Cardiac fibroblast (primary cell): ENCODE measurements at places on chromosomes 6 and 20.

GRCh38 chr6:169141671-169142537 lies 111.7 kb downstream of the THBS2 start:
- DNase-seq, result peak; percentile 32

DNA sequence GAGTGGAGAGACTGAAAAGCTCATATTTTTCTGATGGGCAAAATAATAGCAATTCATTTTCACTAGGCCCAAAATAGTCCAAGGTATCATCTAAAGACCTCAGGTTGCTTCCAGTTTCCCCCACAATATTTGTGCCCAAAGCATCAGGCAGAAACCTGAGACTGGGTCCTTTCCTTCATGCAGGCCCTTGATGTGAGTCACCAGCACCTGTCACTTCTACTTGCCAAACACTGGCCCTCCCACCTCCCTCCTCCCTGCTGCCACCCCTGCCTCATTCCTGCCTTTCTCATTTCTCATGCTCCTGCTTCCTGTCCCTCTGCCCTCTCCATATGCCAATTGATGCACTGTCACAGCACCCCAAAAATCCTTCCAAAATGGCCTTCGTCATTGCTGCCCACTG lies 230.4 kb upstream of the CST7 start:
- DNase-seq, result no peak

DNA sequence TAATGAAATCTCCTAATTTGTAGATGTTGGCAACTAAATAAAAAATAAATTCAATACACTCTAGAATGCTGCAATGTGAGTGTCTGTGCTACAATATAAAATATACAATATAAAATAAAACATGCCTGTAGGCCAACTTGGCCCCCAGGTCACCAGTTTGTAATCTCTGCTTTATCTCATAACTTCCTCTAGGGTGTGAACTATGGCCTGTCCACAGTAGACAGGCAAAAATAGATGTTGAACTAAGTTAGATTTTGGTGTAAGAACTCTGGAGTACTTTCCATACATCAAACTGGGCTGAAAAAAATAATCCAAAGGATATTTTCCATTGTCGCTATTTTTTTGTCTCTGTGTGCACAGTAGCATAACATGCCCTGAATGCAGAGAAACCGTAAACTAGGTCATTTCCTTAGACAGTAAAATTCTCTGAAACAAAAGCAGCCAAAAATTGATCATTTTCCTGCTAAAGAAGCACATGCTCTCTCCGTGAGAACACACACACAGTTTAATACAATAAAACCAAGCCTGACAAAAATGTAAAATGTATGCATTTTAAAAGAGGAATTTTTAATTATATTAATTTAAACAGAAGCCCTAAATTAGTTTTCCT lies 98.5 kb upstream of the ZFP64 start:
- no peak for DNase-seq

DNA sequence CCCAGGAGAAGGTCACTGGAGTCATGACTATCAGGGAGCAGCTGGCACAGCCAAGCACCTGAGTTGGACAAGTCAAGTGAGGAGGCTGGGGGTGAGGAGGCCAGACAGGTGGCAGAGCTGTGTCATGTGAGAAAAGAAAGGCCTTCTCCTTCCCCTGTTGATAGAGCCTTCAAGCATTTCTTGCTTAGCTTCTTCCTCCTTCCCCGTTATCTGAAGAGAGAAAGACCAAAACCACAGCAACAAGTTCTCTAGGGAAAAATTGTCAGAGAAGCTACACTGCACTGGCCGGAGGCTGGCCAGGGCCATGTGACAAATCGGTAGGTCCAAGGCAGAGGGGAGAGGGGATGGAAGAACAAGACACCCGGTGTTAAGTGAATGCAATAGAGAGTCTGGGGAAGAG lies 202.1 kb upstream of the PRDM1 start:
- no peak for DNase-seq

DNA sequence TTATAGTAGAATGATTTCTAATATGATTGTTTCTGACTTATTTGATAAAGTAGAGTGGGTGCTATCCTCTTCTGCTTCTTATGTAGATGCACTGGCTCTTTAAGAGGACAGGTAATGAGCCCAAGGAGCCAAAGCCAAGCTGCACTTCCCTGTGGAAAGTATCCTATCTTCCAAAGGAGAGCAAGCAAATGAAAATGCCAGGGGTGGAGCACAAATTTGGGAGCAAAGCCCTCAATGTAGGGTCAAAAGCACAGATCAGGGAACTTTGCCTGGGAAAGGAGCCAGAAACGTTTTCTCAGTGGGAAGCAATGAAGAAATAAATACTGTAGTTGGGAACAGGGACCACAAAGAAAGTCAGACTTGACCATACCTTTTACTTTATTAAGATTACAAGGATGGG lies 242.9 kb downstream of the SYNE1 start:
- no peak for DNase-seq

- peak; percentile 66 for DNase-seq
These were observed 33.5 kb downstream of the TPBG start for GRCh38 chr6:82396964-82397751.

GRCh38 chr6:92922216-92922806 lies 497.0 kb downstream of the EPHA7 start:
- DNase-seq, result no peak

DNA sequence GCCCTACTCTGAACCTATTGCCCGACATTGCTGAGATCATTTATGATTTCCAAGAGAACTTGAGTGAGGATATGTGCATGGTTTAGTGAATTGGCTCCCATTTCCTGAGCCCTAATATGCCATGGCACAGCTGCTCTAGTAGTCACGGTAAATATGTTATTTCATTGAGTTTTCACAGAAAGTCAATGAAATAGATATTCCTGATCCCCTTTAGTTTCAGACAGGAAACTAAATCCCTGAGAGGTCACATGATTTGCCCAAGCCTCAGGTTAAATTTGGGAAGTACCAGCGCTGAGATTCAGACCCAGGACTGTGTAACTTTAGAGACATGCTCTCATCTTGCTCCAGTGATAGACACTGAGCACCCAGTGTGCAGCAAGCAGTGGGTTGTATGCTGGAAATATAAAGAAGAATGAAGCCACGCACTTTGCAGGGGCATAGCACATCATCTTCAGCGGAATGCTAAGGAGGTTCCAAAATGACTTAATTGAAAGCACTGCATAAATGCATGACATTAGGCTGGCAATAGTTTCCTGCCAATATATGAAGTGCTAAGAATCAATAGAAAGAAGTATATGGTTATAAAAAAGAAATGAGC lies 70.6 kb downstream of the FARS2 start:
- no peak for DNase-seq

- DNase-seq, result no peak
These were observed 396 bp downstream of the RNASET2 start for GRCh38 chr6:166955865-166956443.

- DNase-seq, result no peak
These were observed 38.8 kb upstream of the SPACA1 start for GRCh38 chr6:88008831-88009231.

DNA sequence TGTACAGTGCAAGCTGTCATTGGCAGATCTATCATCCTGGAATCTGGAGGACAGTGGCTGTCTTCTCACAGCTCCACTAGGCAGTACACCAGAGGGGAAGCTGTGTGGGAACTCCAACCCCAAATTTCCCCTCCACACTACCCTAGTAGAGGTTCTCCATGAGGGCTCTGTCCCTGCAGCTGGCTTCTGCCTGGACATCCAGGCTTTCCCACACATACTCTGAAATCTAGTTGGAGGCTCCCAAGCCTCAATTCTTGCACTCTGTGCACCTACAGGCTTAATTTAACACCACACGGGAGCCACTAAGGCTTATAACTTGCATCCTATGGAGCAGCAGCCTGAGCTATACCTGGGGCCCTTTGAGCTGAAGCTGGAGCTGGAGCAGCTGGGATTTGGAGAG lies 43.0 kb upstream of the TRIM39 start:
- DNase-seq, result no peak

GRCh38 chr20:61762886-61763739 lies 302.6 kb downstream of the TAF4 start:
- DNase-seq, result no peak

DNA sequence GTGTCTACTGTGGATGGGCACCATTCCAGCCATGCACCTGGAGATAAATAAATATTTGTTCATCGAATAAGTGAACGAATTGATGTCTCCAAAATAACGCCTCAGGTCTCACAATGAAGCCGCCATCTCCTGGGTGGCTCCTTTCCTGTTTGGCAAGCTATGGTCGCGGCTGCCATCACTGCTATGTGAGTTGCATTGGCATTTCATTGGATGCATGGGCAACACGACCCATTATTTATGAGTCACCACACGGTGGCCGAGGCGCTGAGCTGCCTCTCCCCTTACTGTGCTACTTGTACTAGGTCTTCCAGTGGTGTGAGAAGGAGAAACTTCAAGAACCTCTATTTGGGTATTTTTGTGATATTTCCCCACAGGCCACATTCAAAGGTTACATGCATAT lies 21.3 kb upstream of the PDE10A start:
- no peak for DNase-seq

DNA sequence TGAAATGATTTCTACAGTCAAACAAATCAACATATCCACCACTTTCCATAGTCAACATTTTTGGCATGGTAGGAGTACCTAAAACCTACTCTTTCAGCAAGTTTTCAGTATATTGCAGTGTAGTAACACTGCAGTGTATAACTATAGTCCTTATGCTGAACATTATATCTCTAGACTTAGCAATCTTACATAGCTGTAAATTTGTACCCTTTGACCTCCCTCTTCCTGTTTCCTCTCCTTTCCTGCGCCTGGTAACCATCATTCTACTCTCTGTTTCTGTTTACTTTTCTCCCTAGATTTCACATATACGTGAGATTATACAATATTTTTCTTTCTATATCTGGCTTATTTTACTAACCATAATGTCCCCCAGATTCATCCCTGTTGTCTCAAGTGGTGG lies 40.2 kb downstream of the SMAP1 start:
- no peak for DNase-seq

DNA sequence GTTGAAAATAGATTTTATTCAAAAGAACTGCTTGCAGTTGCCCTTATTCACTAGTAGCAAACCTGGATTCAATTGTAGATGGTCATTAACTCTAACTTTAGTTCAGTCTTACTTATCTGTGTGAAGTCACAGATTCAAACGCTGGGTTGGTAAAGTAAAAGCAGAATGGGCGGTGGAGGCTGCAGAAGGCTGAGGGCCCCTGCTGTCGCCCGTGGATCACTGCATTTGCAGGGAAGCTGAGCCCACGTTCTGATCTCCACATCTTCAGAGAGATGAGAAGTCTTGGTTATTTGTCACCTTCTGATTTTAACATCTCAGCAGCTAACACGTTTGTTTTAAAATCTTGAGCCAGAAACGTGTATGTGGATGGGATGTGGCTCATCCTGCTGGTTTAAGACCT lies 75.1 kb downstream of the SNX9 start:
- DNase-seq, result no peak

DNA sequence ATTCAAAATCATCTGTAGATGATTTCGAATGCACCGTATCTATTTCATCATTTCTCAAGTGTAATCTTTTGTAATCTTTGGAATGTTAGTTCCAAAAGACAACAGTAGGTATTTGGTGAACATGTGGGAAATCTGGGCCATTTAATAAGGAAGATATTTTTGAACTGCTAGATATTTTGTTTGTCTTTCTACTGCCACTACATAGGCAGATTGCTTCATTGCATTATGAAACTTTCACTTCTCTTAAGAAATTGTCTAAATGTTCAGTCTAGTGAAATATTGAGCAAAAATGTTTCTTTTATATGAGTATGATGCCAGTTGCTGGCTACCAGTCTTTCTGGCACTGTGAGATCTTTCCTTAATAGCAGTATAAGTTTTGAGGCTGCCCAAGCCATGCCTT lies 527.8 kb upstream of the RNF217 start:
- no peak for DNase-seq

GRCh38 chr6:104956731-104957294 lies at the start of gene LIN28B:
LIN28B (plus strand) TSS chr6:104957107; CDS start chr6:104957251, 144 bp downstream.
- no peak for DNase-seq

GRCh38 chr6:96227135-96227534 lies 211.4 kb downstream of the FUT9 start:
- DNase-seq, result no peak

GRCh38 chr6:50602292-50602691 lies 111.0 kb upstream of the TFAP2D start:
- DNase-seq, result peak; percentile 41

DNA sequence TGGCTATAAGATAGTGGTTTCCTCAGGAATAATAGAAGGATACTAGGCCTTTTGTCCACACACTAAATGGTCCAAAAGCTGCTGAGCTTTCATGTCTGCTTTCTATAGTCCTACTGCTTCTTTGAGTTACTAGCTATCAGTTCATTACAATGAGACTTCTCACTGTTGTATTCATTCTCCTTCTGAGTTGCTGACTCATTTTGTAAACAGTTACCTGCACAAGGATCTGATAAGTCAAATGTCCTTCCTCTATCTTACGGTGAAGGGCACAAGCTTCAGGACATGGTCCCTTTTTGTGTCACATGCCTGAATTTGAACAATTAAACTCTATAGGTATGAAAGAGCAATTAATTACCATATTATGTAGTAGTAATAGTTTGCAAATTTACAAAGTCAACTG lies 90.5 kb downstream of the MAN1A1 start:
- no peak for DNase-seq

- no peak for DNase-seq
These were observed 15.9 kb upstream of the ZBTB24 start for GRCh38 chr6:109498936-109499335.
